ENCODE measurements at places on chromosomes 11 and 22.
A peak's percentile ranks its signal among the peaks of the same experiment; 100 is the strongest.

- H3K27ac ChIP-seq: no peak overlapping the region
- H3K4me1 ChIP-seq: no peaks in the 10 kb centered on the region
- no peak overlapping the region for H3K4me3 ChIP-seq
- no peak for DNase-seq
- no peaks in the 10 kb centered on the region for H3K27me3 ChIP-seq
Observed at GRCh38 chr11:57358543-57358961, 20.4 kb downstream of the P2RX3 start.

GRCh38 chr11:66687831-66688281 is 10.2 kb upstream of the RBM4B start:
- H3K4me1 ChIP-seq: no peaks in the 10 kb centered on the region
- DNase-seq: no peak
- no peak overlapping the region for H3K27ac ChIP-seq
- H3K4me3 ChIP-seq: no peak overlapping the region
- H3K27me3 ChIP-seq: no peaks in the 10 kb centered on the region

- H3K27me3 ChIP-seq: no peaks in the 10 kb centered on the region
- no peaks in the 10 kb centered on the region for H3K4me1 ChIP-seq
- no peak overlapping the region for H3K27ac ChIP-seq
- H3K36me3 ChIP-seq: no peaks in the 10 kb centered on the region
- DNase-seq: peak; percentile 70
Observed at GRCh38 chr11:37712251-37712650, 1114.2 kb upstream of the RAG2 start.

DNA sequence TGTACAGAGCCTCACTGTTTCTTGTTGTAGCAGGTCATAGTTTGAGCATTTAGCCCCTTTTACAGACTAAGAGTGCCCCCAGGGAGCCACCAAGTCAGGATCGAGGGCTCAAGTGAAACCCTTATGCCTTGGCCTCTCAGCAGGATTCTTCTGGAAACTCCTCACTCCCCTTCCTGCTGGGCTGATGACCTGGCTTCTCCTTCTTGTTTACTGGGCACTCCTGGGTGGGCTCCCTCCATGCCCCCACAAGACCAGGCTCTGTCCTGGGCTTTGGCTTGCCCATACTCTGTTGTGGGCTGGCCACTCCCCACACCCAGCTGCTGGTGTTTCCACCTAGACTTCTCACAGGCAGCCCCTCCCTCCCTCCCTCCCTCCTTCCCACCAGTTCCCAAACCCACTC is 69.6 kb downstream of the MED15 start:
- no peak overlapping the region for H3K4me3 ChIP-seq
- no peaks in the 10 kb centered on the region for H3K27me3 ChIP-seq
- no peak for DNase-seq
- peaks cover 7% of the 10 kb centered on the region for H3K36me3 ChIP-seq
- H3K4me1 ChIP-seq: no peaks in the 10 kb centered on the region
- no peak overlapping the region for H3K27ac ChIP-seq

DNA sequence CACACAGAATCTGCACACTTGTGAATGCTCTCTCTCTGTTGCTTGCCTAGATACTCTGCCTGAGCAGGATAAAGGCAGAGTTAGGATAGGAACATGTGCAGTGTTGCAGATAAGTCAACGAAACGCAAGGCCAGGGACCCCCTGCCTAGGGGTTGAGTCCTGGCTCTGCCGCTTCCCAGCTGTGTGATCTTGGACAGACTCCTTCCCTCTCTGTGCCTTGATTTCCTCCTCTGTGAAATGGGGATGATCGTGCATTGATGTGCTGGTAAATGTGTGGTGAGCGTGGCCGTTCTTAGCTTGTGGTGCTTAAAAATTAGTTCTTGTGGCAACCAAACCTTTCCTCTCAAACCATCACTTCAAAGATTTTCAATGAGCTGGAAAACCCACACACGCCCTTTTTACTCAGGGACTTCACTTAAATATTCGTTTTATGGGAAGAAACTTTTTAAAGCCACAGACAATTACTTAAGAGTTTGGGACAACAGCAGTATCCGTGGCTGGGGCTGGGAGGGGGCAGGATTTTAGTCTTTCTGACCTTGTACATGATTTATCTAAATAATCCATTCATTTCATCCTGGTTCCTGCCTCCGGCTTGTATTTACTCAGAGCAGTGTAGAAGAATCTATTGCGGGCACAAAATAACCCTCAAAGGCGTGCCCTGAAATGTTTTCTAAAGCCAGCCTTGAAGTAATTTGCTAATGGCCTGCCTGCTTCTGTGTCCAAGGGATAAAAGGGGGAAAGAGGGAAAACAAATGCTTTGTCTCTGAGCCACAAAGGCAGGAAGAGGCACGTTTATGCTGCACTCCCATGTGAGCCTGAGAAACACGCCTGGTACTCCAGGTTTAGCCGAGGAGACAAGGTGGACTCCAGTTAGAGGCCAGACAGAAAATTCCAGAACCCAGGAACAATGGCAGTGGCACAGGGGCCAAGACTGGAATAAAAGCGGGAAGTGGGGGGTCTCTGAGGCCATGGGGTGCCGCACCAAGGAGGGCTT is 85.0 kb upstream of the CRYBB3 start:
- H3K4me3 ChIP-seq: no peak overlapping the region
- no peaks in the 10 kb centered on the region for H3K36me3 ChIP-seq
- peaks cover 3% of the 10 kb centered on the region for H3K4me1 ChIP-seq
- H3K27ac ChIP-seq: no peak overlapping the region

GRCh38 chr11:67996051-67996450 is 7.8 kb downstream of the UNC93B1 start:
- no peak for DNase-seq
- no peaks in the 10 kb centered on the region for H3K36me3 ChIP-seq
- H3K27me3 ChIP-seq: no peaks in the 10 kb centered on the region
- no peak overlapping the region for H3K4me3 ChIP-seq
- H3K4me1 ChIP-seq: no peaks in the 10 kb centered on the region
- H3K27ac ChIP-seq: no peak overlapping the region

DNA sequence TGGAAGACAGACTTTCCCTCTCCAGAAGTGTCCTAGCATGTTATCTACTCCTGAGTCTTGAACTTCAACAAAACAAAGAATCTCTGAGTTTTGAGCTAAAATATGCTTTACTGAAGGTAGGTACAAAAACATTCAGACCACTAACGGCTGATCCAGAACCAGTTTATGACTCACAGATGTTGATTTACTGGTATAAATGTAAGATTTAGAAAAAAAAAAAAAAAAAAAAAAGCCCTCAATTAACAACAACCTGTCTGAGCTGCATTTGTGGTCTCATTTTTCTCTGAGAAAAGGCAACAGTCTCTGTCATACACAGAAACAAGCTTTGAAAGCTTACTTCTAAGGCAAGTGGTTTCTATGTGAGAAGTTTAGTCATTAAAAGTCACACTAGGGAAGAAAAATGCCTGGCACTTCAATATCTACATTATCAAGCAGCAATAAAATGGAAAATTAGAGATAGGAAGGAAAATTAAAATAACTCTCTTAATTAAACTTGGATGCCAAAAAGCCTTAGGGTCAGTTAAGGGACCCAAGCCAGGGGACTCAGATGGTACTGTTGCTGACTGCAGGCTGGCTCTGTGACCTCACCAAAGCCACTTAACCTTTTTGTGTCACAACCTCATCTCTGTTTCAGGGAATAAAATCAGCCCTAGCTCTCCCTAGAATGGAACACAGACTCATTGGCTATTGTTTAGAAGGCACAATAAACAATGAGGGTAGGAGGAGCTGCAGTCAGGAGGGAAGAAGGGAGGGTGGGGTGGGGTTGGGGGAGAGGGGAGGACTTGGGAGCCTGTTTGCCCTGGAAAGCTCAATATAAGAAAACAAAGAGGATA is 61.7 kb downstream of the ETS1 start:
- H3K27ac ChIP-seq: no peak overlapping the region
- peak; percentile 86 for DNase-seq
- H3K4me1 ChIP-seq: peaks cover 2% of the 10 kb centered on the region
- no peaks in the 10 kb centered on the region for H3K36me3 ChIP-seq
- H3K27me3 ChIP-seq: no peaks in the 10 kb centered on the region
- H3K4me3 ChIP-seq: no peak overlapping the region

All from mesendoderm (in vitro differentiated cells).